ENCODE measurements at places on chromosomes 3 and 15.
A peak's percentile ranks its signal among the peaks of the same experiment; 100 is the strongest.

GRCh38 chr3:131975047-131975446, 59.8 kb downstream of the CPNE4 start:
- DNase-seq: no peak

GRCh38 chr3:44419116-44419922, 58.2 kb downstream of the ZNF445 start:
- DNase-seq: no peak

DNA sequence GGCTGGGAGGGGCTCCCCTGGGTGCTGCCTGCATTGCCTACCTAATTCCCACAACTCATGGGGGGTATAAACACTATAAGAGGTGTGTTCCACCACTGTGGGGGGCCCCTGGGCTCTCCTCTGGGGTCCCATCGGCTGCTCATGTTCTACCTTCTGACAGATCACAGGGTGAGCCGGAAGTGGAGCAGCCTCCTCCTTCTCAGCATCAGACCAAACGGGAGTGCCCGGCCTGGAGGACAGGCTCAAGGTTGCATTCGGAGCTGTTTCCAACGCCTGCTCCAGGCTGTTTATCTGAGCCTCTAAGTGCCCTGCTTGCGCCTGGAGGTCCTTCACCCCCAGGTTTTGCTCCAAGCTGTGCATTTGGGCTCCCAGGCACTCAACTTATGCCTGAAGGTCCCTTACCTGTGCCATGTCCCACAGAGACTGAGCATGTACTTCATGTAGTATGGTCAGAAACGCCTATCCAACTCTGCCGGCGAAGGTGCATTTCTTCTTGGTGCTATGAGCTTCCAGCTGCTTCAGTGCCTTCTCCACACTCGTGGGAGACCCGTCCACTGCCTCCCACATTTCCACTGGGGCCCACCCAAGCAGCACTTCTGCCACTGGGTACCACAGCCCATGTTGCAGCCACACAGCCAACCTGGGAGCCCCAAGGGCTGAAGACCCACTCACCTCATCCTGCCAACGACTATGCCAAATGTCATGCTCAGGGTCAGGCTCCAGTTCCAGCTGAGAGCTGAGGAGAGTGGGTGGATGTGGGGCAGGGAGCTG, 232.1 kb downstream of the IGSF11 start:
- DNase-seq: no peak

- peak; percentile 24 for DNase-seq
These were observed 313.9 kb downstream of the PTPRG start for GRCh38 chr3:61875046-61875844.

- peak; percentile 82 for DNase-seq
These were observed 500.4 kb downstream of the SHQ1 start for GRCh38 chr3:72347819-72348319.

DNA sequence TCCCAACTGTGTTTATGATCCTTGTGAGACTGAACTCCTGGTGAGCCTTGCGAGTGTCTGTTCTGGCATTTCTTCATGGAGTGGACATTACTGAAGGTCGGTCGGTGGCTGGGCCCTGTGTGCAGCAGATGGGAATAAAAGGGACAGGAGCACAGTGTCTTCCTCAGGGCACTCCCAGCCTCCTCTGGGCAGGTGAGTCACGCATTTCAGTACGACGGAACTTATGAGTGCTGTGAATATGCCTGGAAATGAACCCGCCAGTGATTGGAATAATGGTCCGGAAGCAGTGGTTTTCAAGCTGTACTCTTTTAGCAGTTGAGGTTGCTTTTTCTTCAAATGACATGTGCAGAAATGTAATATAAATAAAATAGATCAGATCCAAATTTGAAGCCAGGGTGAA, 55.1 kb downstream of the LARS2 start:
- DNase-seq: no peak

GRCh38 chr3:5553203-5553602, 365.7 kb downstream of the EDEM1 start:
- DNase-seq: no peak

DNA sequence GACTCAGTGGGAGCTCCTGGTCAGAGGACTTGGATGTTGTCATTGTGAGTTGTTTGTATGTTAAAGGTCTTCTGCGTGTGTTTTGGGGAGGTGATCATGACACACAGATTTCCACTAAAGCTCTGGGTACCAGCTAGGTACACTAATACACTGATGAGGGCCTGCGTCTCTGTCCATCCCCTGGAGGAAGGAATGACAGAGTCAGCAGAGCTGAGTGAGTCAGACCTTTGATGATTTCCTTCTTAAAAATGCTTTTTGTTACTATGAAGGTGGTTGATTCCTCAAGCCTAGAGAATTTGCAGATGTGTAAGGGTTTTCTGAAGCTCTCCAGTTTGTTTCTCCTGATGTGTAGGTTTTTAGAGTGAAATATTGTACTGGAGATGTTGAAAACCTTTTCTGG, 424.1 kb upstream of the TPM1 start:
- peak; percentile 85 for DNase-seq

GRCh38 chr15:39404767-39405181, 176.1 kb upstream of the THBS1 start:
- DNase-seq: peak; percentile 96

DNA sequence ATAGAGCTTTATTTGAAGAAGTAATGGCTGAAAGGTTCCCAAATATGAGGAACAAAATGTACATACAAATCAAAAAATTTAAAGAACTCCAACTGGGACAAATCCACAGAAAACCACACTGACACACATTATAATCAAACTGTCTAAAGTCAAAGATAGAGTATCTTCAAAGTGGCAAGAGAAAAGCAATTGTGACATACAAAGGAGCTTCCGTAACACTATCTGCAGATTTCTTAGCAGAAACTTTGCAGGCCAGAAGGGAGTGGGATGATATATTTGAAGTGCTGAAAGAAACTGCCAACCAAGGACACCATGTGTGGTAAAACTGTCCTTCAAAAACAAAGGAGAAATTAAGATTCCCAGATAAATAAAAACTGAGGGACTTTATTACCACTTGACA, 91.9 kb downstream of the SENP2 start:
- DNase-seq: no peak

- no peak for DNase-seq
These were observed 445.1 kb upstream of the RBMS3 start for GRCh38 chr3:28835751-28836150.

DNA sequence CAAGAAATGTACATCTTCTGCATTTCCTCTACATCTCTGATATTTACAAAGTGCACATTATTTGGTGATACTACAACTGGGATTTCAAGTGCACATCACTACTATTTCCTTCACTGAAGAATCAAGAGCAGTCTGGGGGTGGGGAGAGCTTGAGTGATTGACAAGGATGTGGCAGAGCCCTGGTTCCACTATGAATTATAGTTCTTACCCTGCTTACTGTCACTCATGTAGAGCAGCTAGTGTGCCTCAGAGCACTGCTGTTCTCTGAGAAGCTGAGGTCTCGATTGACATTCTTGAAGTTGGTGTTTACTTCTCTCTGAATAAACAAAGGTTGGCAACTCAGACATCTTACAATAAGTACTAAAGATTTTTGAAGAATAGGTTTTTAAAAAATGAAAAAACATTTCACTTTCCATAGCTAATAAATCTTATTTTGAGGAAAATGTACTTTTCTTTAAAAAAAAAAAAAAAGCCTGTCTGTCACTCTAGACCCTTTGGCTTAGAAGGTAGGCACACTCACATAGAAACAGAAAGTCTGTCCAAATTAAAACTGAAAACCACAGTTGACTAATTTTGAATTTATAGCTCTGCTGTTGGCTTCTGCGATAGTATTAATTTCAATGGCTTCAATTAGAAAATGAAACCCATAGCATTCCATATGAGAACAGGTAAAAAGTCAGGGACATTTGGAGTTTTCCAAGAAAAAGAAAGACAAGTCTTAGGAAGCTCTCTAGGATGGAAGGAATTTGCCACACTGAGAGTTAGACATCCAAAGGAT, 5.6 kb downstream of the GREM1 start:
- DNase-seq: no peak

GRCh38 chr3:71194785-71195184, 388.7 kb downstream of the FOXP1 start:
- no peak for DNase-seq

- no peak for DNase-seq
These were observed 10.3 kb downstream of the U2SURP start for GRCh38 chr3:143011705-143012104.

- DNase-seq: peak; percentile 42
These were observed 603 bp downstream of the EIF1B start for GRCh38 chr3:40309925-40310695.

GRCh38 chr3:46667061-46667621, 26.3 kb downstream of the ALS2CL start:
- no peak for DNase-seq

GRCh38 chr3:33372218-33373081, 67.8 kb downstream of the UBP1 start:
- DNase-seq: peak; percentile 69

DNA sequence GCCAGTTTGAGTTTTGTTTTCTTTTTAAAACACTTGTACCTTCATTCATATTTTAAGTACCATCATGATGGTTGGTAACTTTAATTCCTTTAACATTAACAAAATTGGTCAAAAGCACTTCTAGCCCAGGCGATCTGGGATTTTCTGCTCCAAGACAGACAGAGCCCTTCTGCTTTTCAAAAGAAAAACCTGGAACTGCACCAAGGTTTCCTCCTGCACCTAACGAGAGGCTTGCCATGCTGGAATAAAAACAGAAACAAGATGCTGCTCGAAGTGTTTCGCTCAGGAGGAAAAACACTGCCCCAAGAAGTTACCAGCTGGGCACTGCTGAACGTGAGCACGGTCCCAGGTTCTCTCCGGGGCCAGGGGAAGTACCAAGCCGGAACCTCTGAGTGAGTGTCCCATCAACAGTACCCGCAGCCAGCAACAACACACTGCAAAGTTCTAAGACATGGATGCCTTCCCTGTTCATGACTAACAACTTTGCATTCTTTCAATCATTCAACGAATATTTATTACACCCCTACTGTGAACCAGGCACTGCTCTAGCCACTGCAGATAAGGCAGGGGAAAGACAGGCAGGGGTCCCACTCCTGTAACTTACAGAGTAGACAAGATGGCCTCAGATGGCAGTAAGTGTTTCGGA, 98.8 kb downstream of the XXYLT1 start:
- peak; percentile 65 for DNase-seq

DNA sequence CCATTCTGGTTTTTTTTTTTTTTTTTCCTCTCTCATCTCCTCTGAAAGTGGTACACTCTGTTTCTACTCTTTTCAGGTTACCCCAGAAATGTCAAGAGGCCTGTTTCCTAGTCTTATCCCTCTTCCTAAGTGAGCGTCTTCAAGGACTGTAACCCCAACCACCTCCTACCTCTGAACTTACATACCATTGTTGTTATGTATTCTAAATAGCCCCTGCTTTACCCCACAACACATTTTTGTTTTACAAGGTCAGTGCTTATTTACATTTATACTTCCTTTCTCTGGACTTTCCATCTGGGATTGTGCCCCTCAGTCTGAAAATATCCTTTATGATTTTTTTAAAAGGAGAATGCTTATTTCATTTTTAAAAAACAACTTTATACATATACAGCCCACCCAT, 38.8 kb downstream of the PTH1R start:
- DNase-seq: no peak

DNA sequence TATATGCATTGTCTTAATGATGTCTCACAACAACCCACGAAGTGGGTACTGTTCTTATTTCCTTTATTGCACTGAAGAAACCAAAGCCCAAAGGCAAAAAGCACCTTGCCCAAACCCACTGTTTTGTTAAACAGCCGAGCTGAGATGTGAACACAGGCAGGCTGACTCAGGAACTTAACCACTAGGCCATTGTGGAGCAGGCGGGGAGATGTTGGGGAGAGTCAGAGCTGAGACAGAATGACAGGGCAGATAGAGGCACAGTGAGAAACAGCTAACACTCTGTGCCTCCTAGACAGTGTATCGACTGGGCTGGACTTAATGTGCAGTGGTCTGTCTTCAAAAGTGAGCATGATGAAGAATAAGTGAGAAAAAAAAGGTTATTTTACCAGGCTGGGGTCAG, 56.5 kb downstream of the RPLP1 start:
- no peak for DNase-seq

DNA sequence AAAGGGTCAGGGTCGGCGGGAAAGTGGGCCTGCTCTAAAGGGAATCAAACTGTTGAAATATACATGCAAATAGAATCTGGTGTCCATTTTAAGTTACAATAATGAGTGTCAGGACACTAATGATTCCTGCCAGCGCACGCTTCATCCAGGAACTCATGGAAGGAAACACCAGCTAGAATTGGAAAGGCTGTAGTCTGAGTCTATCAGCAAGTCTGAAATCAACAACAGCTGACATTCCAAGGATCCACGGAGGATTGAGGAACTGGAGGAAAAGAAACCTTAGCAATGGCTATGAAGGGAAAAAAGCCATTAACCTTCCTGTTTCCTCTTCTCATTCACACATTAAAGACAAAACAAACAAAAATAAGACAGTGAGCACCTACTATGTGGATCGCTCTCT, 1063.1 kb downstream of the NTRK3 start:
- DNase-seq: no peak

GRCh38 chr15:89790661-89791060, 14.5 kb downstream of the MESP2 start:
- no peak for DNase-seq

DNA sequence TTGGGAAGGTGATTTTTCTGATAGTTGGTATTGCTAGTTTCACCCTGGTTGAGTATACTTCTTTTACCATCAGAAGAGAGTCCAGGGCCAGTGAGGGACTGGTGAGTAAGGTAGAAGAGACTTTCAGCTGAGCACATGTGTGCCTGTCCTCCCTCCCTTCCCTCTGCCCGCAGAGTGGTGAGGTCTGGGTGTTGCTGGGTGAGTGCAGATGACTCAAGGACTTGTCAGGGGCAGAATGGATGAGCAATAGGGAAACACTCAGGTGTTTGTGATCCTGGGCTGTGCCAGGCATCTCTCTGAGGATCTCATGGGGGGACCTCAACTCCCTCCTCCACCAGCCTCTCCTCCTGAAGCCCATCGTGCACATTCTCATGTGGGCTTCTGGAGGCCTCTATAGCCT, 76.0 kb upstream of the GSK3B start:
- peak; percentile 56 for DNase-seq

DNA sequence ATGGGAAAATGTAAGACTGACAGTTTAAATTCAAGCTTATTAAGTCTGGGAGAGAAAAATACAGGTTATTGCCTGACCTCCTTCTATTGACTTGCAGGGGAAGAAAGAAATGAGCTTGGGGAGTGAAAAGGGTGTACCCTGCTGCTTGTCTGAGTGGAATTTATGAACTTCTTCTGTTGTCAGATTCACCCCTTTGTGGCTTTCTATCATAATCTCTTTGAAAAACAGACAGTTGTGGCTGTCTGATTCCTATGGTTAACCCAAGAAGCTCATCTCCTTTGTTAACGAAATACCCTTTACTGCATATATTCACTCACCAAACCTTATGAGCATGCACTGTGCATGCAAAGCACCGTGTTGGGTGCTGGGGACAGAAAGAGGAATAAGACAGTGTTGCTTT, 22.5 kb downstream of the GPD1L start:
- DNase-seq: no peak

GRCh38 chr3:31624083-31624709, 91.5 kb downstream of the STT3B start:
- no peak for DNase-seq

GRCh38 chr3:66480666-66481065, 20.2 kb downstream of the LRIG1 start:
- peak; percentile 61 for DNase-seq

- peak; percentile 13 for DNase-seq
These were observed 126.6 kb upstream of the NEO1 start for GRCh38 chr15:72925661-72926060.

- no peak for DNase-seq
These were observed 2.1 kb upstream of the DLEC1 start for GRCh38 chr3:38036906-38037305.

Measured in fibroblast of skin of scalp (primary cell).